Caco-2 (cell line): ENCODE measurements at places on chromosomes 6 and 20.
A peak's percentile ranks its signal among the peaks of the same experiment; 100 is the strongest.

DNA sequence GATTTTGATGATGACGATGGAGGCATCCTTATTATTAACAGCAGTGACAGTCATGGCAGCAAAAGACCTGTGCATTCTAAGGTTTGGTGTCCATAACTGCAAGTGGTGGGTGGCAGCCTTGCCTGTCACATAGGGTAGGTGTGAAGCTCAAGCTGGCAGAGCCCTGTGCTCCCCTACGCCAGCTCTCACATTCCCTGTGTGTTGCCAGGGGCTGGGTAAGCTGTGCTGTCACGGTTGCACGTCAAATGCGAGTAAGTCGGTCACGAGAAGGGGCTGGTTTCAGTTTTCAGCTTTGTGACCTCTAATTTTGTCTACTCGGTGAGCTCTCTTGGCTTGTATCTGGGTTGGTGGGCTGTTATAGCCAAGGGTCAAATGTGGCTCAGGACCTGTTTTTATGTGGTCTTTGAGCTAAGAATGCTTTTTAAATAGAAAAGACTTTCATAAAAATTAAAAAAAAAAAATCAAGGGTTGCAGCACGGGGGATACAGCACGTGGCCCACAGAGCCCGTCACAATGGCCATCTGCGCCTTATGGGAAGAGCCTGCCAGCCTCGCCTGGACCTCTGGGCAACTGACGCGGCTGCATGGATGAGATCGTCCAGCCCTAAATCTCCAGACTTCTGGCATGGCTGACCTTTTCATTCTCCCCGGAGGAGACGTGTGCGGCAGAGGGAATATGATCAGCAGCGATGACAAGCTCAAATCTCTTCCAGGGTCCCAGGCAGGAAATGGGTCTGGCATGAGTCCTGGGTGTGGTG, 148.5 kb downstream of the PHACTR3 start:
- H3K27me3 ChIP-seq = peaks cover 10% of the 10 kb centered on the region
- no peak for DNase-seq
- H3K4me1 ChIP-seq = no peaks in the 10 kb centered on the region
- H3K27ac ChIP-seq = no peak overlapping the region
- H3K4me3 ChIP-seq = no peak overlapping the region
- H3K36me3 ChIP-seq = no peaks in the 10 kb centered on the region

- no peaks in the 10 kb centered on the region for H3K36me3 ChIP-seq
- no peak for DNase-seq
- H3K4me3 ChIP-seq = no peak overlapping the region
- H3K4me1 ChIP-seq = peaks cover 38% of the 10 kb centered on the region
These were observed 236.3 kb downstream of the BCAS1 start for GRCh38 chr20:53834062-53834442.

GRCh38 chr6:43771858-43772680, 2.1 kb downstream of the VEGFA start:
- H3K4me3 ChIP-seq = peak overlapping the region; percentile 95
- no peaks in the 10 kb centered on the region for H3K27me3 ChIP-seq

DNA sequence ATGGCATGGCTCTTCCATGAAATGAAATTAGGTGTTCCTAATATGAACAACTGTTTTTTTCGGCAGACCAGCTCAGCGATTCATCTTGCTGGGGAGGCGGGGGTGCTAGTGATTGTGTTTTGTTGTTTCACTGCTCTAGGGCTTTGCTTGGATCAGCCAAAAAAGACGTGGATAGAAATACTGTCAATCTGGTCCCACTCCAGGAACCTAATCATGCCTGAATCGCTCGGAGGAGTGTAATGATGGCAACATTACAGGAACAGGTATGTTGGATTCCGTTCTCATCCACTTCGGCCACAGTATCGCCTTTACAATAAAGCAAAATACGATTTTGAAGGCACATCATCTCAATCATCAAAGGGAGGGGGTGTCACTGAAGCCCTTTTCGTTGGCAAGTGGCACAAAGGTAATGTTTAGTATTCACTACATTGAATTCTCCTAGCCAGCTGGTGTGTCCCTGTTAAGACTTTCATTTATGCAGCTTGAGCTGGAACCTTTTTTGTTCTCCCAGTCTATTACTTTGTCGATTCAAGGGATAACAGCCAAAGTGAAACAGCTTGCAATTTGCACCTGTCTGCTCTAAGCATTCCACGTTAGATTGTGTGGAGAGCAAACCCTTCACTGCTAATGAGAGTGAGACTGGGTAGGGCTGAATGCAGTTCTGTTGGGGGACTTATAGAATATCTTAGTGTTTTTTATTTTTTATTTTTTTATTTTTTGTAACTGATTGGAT, 477.7 kb downstream of the TFAP2A start:
- no peak overlapping the region for H3K4me3 ChIP-seq
- H3K27ac ChIP-seq = no peak overlapping the region
- H3K4me1 ChIP-seq = no peaks in the 10 kb centered on the region
- no peaks in the 10 kb centered on the region; the same call in 1 of the 2 replicates for H3K27me3 ChIP-seq

- no peak overlapping the region for H3K27ac ChIP-seq
- 0 out of 2 replicates have a peak, but pooled peaks cover 2% of the 10 kb centered on the region for H3K4me1 ChIP-seq
- H3K36me3 ChIP-seq = no peaks in the 10 kb centered on the region
- no peak for DNase-seq
- H3K27me3 ChIP-seq = no peaks in the 10 kb centered on the region
These were observed 31.0 kb upstream of the GSTA5 start for GRCh38 chr6:52871621-52872020.

DNA sequence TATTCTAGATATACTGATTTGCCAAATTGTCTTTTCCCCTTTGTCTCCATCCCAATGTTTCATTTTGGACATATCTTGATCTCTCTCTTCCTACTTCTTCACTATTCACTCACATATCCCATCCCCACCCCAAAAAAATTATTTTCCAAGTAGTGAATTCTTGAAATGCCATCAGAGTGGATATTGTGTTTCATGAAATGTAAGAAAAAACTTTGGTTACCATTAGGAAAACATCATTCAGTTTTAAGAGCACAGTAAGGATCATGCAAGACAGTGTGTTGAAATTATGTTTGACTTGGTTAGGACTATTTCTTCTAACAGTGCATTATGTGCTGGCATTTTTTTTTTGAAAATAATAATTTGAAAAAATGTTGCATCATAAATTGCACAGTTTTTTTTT, 5.7 kb downstream of the RSPO3 start:
- H3K36me3 ChIP-seq = no peaks in the 10 kb centered on the region
- no peak overlapping the region for H3K4me3 ChIP-seq
- no peak overlapping the region for H3K27ac ChIP-seq
- H3K4me1 ChIP-seq = peaks cover 14% of the 10 kb centered on the region
